Mammary epithelial cell (primary cell): ENCODE measurements at places on chromosomes 4 and X.

- peak; percentile 43 for DNase-seq
These were observed 69.7 kb downstream of the FANCB start for GRCh38 chrX:14802943-14803710.

GRCh38 chr4:163523791-163524365 is 29.4 kb downstream of the TMA16 start:
- no peak for DNase-seq

- DNase-seq, result no peak
These were observed 291.9 kb downstream of the FAM47A start for GRCh38 chrX:33840176-33840575.

DNA sequence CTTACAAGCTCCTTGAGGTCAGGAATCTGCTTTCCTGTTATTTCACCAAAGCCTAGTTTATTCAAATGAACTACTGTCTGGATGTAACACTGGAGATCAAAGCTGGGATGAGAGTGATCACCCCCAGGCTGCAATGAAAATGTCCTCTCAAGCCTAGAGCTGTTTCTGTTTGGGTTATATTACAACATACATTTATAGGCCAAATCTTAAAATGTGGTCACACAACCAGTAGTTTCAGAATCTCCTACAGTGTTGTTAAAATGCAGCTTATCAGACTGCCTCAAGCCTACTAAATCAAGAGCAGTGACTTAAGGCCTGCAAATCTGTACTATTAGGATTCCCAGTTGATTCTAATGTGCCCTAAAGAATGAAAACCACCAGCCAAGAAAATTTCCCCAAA is 207.5 kb downstream of the PAPSS1 start:
- DNase-seq, result no peak

GRCh38 chr4:39961311-39961877 is 16.3 kb downstream of the PDS5A start:
- DNase-seq, result no peak

DNA sequence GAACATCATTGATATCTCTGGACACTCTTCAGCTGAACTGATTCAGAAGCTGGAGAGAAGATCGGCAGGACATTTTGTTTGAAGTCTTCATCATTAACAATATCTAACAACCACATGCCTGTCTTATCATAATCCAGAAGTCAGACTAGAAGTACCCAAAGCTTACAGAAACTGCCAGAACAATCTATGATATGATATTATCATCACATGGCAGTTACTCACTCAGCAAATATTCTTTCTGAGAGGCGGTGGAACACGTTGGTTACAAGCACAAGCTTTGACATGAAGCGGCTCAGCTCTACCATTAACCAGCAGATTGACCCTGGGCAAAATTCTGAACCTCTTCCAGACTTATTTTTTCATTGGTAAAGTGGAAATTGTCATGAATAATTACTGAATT is 69.4 kb upstream of the KIT start:
- DNase-seq, result peak; percentile 85

- DNase-seq, result no peak
These were observed 1.7 kb upstream of the CXCR3 start for GRCh38 chrX:71619986-71620385.

GRCh38 chr4:163447481-163447880 is 26.1 kb downstream of the TKTL2 start:
- DNase-seq, result no peak

DNA sequence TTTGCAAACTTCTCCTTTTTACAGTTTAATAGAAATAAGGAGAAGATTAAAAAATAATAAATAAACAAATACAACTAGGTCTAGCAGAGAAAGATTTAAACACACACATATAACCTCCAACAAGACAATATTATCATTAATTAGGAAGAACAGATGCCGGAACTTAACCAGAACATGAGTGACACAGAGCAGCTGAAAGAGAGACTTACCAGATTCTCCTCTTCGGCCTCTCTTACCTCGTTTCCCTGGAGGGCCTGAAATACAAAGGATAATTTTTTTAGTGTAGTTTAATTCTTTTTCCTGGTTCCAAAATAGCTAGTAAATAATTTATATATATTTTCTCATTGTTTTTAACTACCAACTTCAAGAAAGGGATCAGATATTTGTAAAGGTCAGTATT is 252.5 kb downstream of the COL25A1 start:
- DNase-seq, result no peak

GRCh38 chr4:85686398-85686797 is 211.4 kb downstream of the ARHGAP24 start:
- DNase-seq, result no peak

GRCh38 chrX:33273535-33273934 is 62.2 kb upstream of the DMD start:
- DNase-seq, result peak; percentile 25

DNA sequence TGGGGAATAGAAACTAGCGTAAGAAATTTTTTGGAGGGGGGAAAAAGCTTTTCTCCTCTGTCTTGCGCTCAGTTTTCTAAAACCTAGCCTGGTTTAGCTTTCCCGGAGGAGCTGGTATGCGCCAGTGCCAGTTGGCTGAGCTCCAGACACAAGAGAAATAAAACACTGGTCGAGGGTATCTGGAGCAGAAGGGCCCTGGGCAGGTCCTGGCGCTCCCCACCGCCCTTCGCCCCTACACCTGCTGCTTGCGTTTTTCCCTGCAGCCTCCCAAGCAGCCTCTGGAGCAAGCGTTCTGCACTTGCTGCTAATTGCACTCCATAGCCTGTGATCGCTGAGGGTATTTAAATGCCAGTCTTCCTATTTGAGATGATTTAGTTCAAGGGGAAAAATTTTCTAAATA is 816 bp downstream of the EREG start:
- DNase-seq, result no peak

DNA sequence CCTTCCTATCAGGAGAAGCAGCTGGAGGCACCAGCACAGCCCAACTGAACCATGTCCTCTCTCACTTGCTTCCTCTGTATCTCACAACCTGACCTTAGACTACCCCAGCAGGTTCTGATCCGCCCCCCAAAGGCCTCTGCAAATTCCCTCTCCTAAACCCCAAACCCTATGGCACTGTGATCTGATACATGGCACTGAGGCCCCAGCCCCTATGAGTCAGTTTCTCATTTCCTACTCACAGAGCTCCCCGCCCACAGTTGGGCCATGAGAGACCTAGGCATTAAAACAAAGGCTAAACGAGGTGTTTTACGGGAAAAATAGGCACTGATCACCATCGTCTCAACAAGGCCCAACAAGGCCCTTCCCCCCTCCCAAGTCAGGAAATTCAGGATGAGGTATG is 19.1 kb downstream of the SASH3 start:
- DNase-seq, result no peak

DNA sequence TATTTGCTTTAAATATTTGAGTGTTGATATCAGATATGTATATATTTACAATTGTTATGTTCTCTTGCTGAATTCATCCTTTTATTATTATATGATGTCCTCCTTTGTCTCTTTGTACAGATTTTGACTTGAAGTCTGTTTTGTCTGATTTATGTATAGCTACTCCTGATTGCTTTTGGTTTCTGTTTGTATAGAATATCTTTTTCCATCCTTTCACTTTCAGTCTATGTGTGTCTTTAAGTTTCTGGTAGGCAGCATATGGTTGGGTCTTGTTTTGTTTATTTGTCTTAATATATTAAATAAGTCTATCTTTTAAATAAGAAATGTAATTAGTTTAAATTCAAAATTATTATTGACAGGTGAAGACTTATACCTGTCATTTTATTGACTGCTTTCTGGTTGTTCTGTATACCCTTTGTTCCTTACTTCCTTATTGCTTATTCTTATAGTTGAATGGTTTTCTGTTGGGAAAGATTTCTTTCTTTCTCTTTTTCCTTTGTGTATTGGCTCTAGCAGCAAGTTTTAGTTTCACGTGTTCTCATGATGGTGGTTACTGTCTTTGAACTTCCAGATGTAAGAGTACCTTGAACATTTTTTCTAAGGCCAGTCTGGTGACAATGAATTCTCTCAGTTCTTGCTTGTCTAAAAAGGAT is 31.1 kb downstream of the RAB28 start:
- no peak for DNase-seq

- DNase-seq, result peak; percentile 25
These were observed 100.0 kb downstream of the ADAMTS3 start for GRCh38 chr4:72468904-72469502.

DNA sequence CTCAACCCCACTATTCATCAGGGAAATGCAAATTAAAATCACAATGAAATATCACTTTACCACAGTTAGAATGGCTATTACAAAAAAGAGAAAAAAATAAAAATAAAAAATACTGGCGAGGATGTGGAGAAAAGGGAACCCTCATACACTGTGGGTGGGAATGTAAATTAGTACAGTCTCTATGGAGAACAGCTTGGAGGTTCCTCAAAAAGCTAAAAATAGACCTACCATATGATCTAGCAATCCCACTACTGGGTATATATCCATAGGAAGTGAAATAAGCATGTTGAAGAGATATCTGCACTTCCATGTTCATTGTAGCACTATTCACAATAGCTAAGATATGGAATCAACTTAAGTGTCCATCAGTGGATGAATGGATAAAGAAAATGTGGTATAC is 50.5 kb upstream of the PAGE1 start:
- DNase-seq, result no peak

DNA sequence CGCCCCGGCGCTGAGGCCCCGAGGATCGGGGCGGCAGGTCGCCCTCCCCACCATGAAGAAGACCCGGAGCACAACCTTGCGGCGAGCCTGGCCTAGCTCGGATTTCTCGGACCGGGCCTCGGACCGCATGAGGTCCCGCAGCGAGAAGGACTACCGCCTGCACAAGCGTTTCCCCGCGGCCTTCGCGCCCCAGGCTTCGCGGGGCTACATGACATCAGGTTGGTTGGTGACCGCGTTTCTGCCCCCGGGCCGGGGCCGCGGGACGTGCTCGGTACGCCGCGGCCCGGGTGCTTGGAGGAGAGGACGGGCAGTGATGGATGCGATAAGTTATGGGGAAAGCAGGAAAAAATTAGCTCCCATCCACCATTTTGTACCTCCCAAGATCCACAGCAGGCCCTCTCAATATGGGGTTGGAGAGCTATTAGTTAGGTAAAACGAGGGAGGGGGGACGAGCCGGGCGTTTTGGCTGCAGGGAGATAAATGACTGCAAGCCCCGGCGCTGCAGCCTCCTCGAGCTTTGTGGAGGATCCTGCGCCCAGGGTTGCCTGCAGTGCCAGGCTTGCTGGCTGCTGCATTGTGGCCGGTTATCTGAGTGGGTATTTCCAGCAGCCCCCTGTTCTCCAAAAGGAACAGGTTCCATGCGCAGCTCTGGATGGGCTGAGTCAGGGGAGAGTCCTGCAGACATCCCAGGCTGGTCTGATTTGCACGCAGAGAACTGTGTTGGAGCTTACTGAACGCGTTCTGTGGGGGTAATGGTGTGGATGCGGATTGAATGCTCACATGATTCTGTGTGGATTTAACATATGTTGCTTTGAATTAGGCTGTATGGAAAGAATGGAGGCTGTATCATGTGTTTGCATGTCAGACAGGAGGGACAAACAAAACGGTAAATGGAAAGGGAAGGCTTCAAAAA is 1.9 kb downstream of the STOX2 start:
- DNase-seq, result no peak

DNA sequence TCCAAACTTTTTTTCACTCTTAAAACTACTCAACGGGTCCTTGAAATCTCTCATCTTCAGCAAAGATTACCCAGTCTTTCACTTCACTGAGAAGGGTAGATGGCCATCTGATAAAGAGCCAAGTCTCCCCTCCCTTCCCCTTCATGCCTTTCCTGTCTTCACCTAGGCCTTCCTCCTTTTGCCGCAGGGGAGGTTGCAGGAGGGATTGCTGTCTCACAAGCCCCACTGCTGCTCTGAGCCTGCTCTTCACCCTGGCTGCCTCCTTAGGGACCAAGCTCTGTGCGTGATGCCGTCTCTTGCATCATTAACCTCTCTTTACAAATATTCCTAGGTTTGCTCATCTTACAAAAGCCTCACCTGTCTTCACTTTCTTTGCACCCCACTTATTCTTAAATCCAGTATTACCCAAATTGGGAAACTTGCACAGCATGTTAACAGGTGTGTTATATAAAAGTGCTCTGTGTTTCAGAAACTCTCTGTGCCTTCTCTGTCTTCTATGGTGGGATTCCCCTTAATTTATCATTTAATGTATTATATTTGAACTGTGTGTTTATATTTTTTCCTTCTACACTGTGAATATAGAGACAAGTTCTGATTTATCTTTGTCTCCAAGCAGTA is 3.8 kb downstream of the ZFX start:
- peak; percentile 35 for DNase-seq

GRCh38 chrX:41300758-41301437 is 33.1 kb upstream of the DDX3X start:
- no peak for DNase-seq

DNA sequence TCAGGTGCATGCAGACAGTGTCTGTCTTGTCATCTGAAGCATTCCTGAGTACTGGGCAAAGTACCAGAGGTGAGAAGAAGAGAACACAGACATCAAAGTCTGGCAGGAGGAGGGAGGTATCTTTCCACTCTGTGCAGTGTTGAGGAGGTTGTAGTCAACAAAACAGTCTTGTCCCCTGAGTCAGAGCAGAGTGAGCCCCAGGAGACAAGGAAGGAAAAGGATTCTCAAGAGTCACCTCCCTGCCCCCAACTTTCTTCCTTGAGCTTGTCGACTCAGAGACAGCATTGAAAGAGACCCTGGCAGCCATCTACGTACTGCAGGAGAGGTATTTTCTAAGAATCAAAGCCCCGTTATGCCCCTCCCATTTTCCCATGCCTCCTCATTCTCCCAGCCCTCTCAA is 4.4 kb upstream of the SRPX start:
- no peak for DNase-seq

DNA sequence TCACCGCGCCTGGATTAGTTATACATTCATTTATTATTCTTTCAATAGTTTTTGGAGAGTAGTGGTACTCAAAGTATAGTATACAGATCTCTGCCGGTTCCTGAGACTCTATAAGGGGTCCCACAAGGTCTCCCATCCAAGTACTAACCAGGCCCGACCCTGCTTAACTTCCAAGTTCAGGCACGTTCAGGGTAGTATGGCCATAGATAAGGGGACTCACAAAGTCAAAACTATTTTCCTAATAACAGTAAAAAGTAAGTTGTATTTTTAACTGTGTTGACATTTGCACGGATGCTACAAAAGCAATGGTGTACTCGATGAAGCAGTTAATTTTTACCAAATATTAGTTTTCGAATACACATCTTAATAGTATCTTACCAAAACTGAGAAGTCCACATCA is 84.4 kb upstream of the STK26 start:
- DNase-seq, result no peak
